ENCODE measurements at places on chromosomes 1 and 21.

DNA sequence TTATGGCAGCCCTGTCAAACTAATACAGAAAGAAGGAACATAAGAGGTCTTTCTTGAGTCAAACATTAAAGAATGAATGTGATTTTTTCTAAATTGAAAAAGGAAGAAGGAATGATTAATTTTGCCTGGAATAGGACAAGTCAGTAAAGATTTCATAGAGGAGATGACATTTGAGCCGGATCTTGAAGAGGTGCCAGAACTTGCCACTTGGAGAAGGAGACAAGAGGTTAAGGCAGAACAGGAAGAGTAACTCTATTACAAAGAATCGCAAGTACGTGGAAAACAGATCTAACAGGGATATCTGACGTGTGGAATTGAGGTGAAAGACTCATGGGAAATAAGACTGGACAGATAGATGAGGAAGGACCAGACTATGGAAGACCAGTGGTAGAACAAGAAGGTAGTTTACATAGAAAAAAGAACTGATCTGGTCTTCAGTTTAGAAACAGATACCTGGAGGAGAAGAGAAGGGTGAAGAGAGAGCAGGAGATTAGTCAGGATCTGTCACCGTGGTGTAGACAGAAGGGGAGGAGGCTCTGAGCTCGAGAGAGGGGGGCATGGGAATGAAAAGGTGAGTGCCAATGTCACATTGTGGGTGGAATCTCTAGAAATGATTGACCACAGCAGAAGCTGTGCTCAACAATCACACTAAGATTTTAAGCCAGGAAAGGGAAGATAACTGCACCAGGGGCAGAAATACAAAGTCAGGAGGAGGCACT, 32.5 kb downstream of the RHOU start:
- DNase-seq: no peak

DNA sequence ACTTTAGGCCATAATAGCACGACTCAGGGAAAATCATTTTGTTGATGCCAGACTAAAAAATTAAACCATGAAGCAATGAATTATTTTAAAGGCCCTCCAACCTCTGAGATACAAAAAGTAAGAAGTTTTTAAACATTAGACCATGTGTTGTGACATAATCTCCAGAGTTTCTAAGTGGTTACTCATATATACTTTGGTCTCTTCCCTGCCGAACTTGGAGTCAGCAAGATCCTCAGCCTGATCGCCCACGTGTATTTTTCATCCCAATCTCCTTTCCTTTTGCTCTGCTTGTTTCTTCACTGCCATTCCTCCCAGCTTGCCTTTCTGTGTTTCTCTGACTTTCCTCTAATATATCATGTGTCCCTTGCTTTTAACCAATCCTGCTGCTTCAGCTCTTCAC, 3.8 kb downstream of the ARV1 start:
- no peak for DNase-seq

DNA sequence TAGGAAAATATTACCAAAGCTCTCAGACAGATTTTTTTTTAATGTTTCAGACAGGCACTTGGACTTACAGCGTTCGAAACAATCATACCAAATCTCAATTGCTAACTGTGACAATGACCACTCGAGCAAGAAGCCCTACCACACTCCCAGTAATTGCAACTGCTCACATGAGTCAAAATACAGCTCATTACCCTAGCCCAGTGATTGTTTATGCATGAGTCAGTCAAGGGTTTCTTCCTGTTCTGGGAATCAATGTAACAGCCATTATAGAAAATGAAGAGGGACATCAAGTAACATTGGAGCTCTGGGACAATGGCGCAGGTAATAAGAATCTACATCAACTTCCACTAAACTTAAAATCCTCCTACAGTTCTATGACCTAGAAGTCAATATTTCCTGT, 56.1 kb upstream of the SH3GLB1 start:
- peak; percentile 79 for DNase-seq

- DNase-seq: peak; percentile 16
Measured at GRCh38 chr1:185739967-185740366, 5.8 kb downstream of the HMCN1 start.

DNA sequence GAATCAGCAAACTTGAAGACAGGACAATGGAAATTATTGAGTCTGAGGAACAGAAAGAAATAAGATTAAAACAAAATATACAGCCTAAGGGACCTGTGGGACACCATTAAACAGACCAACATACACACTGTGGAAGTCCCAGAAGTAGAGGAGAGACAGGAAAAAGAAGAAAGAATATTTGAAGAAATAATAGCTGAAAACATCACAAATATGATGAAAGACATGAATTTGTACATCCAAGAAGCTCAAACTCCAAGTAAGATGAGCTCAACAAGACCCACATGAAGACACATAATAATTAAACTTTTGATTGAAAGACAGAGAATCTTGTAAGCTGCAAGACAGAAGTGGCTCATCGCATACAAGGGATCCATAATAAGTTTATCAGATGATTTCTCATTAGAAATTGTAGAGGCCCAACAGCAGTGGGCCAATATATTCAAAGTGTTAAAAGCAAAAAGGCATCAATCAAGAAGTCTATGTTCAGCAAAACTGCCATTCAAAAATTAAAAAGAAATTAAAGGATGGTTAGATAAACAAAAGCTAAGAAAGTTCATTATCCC, 311.3 kb upstream of the ADGRL2 start:
- DNase-seq: no peak

DNA sequence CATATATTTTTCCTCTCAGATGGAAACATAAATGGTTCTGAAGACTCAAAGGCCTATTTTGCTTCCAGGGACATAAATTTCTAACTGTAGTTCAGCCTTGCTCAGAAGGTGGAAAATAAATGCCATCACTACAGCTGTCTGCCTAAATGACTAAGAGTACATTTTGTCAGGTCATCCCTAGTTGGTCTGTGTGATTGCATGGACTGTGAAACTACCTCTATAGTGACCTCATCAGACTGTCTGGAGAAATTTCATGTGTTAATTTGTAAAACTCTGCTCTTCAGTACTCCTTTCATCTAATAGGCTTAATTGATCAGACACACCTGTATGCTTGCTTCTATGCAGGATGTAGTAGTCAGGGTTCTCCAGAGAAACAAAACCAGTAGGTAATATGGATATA, 886.9 kb downstream of the AMY1C start:
- DNase-seq: no peak

DNA sequence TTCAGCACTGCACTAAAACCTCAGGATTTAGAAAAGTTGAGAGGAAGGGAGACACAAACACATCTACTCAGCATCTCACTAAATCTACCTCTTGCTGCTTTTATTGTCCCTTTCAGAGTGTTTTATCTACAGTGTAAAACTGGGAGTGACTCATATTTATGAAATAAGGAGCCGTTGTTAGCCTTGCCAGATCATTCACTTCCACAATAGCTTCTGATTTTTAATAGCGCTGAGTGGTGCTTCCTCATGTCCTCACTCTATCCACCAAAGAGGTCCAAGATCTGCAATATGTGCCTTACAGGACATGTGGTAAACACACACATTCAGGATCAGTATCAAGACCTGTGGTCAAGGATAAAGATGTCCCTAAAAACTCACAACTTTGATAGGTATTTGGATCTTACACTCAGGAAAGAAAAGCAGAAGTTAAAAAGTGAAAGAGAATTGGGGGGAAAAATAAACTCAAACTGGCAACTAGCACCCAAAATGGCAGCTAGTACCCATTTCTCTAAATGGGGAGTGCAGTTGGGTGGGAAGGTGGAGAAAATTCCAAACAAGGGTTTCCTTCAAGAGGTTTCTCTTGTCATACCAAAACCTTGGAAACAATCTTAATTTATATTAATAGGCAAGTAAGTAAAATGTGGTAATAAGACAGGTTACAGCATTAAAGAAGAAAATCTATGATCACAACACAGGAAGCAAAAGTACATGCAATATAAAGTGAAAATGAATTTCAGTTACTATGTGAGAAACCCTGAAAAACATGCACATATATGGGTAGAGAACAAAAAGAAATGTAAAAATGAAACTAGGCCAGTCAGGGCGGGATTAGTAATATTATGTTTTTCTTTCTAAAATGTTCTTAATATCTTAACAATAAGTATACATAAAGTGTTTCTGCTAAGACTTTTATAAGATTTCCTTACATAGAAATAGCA, 15.9 kb downstream of the DUSP10 start:
- no peak for DNase-seq

GRCh38 chr1:72241397-72241796, 40.9 kb downstream of the NEGR1 start:
- no peak for DNase-seq

- DNase-seq: no peak
Measured at GRCh38 chr1:32540605-32541004, 1.4 kb downstream of the ZBTB8A start.

DNA sequence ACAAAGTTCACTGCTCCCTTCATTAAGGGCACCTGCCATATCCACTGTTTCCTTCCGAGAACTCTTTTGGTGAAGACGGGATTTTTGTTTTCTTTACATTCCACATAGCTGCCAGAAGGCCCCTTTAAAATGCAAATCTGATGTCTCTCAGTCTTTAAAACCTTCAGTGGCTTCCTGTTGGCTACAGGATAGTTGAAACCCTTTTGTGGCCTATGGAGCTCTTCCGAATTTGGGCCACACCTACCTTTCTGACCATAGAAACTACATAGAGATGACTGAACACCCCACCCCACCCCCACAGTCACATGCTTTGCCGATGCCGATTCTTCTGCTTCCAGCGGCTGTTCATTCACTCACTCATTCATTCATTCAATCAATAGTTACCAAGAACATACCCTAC, 502.6 kb downstream of the KIF26B start:
- no peak for DNase-seq

- DNase-seq: no peak
Measured at GRCh38 chr1:74395571-74395970, 116.8 kb downstream of the LRRC53 start.
